ENCODE measurements at places on chromosomes 1 and 21.

- no peak for DNase-seq
Measured at GRCh38 chr1:60090655-60091054, 17.1 kb upstream of the C1orf87 start.

- DNase-seq = peak; percentile 55
Measured at GRCh38 chr21:19198801-19199200, 795.2 kb upstream of the TMPRSS15 start.

GRCh38 chr1:75841421-75841820, 44.7 kb downstream of the MSH4 start:
- DNase-seq = no peak

- DNase-seq = no peak
Measured at GRCh38 chr1:74946388-74946787, 187.8 kb upstream of the LHX8 start.

- no peak for DNase-seq
Measured at GRCh38 chr1:109803901-109804331, 40.2 kb upstream of the EPS8L3 start.

GRCh38 chr1:203229471-203230135, at the start of gene CHIT1:
TSS of gene CHIT1 (minus strand) at chr1:203229673. CDS start at chr1:203229636, 37 bp downstream.
- DNase-seq = no peak

GRCh38 chr1:39048745-39049370, 22.7 kb downstream of the NDUFS5 start:
- DNase-seq = no peak

GRCh38 chr1:206967096-206967849, 3.0 kb downstream of the FCAMR start:
- peak; percentile 27 for DNase-seq

- DNase-seq = no peak
Measured at GRCh38 chr1:199163267-199163666, 524.4 kb downstream of the PTPRC start.

GRCh38 chr1:93749894-93750301, 68.3 kb upstream of the BCAR3 start:
- peak; percentile 29 for DNase-seq

DNA sequence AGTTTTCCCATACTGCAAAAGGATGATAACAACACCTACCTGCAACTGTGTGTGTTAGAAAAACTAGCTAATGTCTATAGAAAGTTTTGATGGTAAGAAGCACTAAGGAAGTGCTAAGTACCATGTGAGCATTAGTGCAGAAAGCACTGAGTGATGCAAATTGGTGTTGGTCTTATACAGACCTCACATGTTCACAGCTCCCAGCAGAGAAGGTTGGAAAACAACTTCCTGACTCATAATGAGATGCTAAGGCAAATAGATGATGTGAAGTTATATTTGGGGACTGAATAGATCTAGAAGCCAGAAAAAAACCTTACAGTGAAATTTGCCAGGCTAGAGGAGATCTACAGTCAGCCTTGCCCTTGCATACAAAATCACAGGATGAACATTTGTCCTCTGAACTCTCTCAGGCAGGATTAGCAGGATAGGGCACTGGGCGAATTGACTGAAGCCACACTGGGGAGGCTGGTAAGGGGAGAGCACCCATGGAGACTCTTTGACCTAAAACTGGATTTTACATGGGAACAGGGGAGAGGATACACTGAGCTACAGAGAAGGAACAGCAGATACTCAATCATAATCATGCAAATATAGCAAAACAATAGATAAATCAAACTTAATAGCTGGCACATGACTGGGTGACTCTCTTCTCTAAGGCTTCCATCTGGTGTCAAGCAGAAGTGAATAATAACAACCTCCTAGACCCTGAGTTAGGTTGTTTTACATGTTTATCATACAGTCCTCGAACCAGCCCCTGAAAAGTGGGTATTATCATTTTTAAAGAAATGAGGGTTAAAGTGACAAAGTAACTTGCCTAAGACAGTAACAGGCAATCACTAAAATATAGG, 61.3 kb downstream of the ASTN1 start:
- no peak for DNase-seq

DNA sequence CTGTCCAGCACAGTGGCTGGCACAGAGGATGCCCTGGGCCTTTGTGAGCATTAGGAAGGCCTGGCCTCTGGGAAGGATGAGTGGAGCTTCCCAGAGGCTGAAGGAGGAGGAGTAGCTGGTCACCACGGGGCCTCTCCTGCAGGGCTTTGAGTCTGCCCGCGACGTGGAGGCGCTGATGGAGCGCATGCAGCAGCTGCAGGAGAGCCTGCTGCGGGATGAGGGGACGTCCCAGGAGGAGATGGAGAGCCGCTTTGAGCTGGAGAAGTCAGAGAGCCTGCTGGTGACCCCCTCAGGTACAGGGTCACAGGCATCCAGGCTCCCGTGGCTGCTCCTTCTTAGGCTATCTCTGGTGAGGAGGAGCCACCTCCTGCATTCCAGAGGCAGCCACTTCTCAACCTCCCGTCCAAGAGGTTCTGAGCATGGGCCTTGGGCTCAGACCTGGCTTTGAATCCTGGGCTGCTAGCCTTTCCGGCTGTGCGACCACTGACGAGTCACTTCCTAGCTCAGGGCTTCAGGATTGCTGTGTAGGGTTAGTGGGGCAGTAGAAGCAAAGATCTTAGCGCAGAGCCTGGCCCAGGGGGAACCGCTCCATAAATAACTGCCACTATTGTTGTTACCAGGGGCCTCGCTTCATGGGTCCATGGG, 14.0 kb downstream of the SESN2 start:
- peak; percentile 24 for DNase-seq

DNA sequence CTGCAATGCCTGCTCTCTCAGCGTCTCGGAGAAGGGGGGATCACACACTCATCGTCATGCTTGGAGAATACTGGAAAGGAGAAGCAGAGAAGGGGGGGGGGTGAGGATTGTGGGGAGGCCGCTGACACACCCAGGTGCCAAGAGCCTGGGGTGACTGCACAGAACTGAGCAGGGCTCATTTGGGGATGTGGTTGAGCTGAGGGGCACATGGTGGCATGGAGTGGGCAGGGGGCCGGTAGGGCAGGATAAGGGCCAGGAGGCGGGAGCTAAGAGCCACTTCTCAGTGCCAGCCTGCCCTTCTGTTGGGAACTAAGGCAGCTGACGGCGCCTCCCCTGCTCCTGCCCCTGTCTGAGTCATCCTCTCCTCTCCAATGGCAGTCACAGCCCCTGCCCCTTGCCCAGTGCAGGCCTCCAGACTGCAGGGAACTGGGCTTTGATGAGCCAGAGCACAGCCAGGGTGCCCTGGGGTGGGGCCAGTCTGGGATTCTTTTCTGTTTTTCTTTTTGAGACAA, 27.2 kb downstream of the MRPL37 start:
- DNase-seq = peak; percentile 88

GRCh38 chr1:228870041-228870713, 134.9 kb downstream of the RHOU start:
- no peak for DNase-seq

GRCh38 chr1:239786464-239786863, 305.2 kb upstream of the FMN2 start:
- no peak for DNase-seq

GRCh38 chr1:178951600-178951999, 74.1 kb upstream of the FAM20B start:
- DNase-seq = no peak
